ENCODE measurements at places on chromosomes 2 and 18.

DNA sequence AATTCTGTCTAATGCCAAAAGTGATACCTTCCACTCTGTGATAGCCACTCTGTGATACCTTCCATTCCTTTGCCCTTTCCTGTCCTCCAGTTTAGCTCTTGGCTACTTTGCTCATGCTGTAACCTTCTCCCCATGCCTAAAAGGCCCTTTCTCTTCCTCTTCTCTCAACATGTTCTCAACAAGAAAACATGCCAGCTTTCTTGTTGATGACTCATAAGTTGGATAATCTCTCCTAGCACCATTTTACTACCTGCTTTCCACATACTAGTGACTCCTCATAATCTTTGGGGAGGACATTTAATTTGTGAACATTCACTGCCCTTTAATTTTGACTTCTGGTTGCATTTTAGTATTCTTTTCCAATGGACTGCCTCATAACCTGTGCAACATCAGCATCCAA lies 55.9 kb upstream of the NT5C1B start:
- H3K27me3 ChIP-seq, result no peaks in the 10 kb centered on the region
- H3K27ac ChIP-seq, result no peak overlapping the region
- H3K4me1 ChIP-seq, result no peaks in the 10 kb centered on the region
- DNase-seq, result no peak

DNA sequence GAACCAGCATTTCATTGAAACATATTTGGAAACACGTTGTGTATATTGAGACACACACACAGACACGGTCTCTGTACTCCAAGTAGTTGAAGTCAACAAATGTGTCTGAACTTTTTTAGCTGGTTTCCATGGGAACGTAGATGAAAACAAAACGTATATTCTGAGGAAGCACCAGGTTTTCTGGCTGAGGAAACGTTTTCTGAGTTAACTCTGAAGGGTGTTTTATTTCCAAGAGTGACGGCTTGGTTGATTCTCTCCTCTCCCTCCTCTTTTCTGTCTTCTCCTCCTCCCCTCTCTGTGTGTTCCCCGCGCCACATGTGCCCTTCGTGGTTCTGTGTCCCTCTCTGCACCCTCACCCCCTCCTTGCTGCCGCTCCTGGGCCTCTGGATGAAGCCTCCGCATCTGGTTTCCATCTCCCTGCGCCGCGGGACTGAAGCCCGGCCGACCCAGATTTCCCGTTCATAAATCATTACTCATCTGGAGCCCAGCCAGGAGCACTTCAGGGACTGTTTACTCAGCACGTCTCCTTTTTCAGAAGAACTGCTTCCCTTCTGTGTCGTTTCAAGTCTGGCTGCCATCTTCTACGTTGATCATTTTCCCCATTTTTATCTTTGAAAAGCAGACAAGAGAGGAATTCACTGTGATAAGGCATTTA lies 122.7 kb downstream of the COL6A3 start:
- H3K27me3 ChIP-seq, result peaks cover 56% of the 10 kb centered on the region
- DNase-seq, result peak; percentile 35
- peaks cover 4% of the 10 kb centered on the region for H3K36me3 ChIP-seq
- peak overlapping the region; percentile 51 for H3K27ac ChIP-seq

DNA sequence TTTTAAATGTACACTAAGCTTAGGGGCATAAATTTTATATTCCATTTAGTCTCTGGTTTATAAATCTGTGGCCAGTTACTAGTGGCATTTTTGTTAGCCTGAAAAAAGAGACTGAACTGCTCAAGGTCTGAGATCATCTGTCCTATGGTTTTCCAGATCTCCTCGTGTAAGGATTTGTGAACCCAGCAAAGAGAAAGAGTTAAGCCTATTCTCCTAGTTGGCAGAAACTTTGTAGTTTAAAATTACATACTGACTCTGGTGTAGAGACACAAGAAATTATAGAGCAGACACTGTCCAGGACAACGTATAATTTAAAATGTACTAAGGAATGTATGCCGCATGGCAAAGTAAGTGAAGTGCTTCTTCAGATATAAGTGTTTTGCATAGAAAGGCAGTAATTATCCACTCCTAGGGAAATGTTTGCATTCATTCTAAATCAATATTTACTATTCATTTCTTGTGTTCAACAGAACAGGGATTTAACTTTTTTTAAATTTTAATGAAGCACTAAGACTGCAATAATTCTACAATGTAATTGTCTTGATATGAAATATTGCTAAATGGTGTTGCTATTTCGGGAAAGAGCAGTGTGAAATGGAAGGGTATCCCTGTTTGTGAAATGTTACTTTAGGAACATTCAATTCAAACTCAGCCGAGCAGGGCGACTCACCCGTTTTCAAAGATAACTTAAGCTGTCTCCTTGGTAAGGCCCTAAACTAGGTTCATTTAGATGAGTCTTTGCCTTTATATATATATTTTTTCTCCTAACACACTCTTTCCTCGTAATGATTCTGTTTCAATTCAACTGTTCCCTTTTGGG lies 508.4 kb upstream of the ZEB2 start:
- H3K27ac ChIP-seq, result no peak overlapping the region
- no peaks in the 10 kb centered on the region for H3K27me3 ChIP-seq

GRCh38 chr18:22098563-22098989 lies 70.8 kb upstream of the GATA6 start:
- no peak overlapping the region for H3K4me3 ChIP-seq
- DNase-seq, result no peak
- H3K27ac ChIP-seq, result no peak overlapping the region
- H3K4me1 ChIP-seq, result no peaks in the 10 kb centered on the region
- H3K36me3 ChIP-seq, result no peaks in the 10 kb centered on the region

- no peak overlapping the region for H3K27ac ChIP-seq
- no peak for DNase-seq
- H3K27me3 ChIP-seq, result no peaks in the 10 kb centered on the region
- peaks cover 12% of the 10 kb centered on the region for H3K36me3 ChIP-seq
- H3K4me3 ChIP-seq, result no peak overlapping the region
Measured at GRCh38 chr18:13416848-13417247, 198.3 kb downstream of the LDLRAD4 start.

DNA sequence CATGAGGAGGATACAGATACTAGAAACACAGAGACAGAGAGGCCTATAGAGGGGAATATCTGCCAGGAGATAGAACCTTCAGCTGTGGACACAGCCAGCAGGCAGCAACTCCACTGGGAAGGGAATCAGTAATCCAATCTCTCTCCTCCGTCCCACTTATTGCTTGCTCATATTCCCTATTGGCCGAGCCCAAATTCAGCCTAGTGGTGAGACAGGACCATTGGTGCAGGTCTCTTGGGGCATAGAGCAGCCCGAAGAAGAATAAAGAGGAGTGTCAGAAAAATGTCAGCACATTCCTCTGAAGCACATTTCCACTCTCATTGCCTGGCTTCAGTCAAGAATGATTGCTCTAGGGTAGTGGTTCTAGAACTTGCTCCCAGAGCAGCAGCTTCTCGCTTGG lies 1091.5 kb upstream of the GYPC start:
- no peaks in the 10 kb centered on the region for H3K4me1 ChIP-seq
- no peaks in the 10 kb centered on the region for H3K27me3 ChIP-seq
- H3K27ac ChIP-seq, result no peak overlapping the region
- no peak for DNase-seq
- no peaks in the 10 kb centered on the region for H3K36me3 ChIP-seq

GRCh38 chr18:11368020-11368419 lies 218.7 kb upstream of the PIEZO2 start:
- no peak for DNase-seq
- H3K27ac ChIP-seq, result no peak overlapping the region
- no peaks in the 10 kb centered on the region for H3K27me3 ChIP-seq
- no peaks in the 10 kb centered on the region for H3K4me1 ChIP-seq
- no peaks in the 10 kb centered on the region for H3K36me3 ChIP-seq

- H3K4me3 ChIP-seq, result peak overlapping the region; percentile 79
- DNase-seq, result no peak
- H3K27me3 ChIP-seq, result peaks cover 33% of the 10 kb centered on the region
- H3K36me3 ChIP-seq, result no peaks in the 10 kb centered on the region
- peaks cover 73% of the 10 kb centered on the region for H3K4me1 ChIP-seq
Measured at GRCh38 chr2:160223560-160223959, 23.5 kb upstream of the ITGB6 start.

DNA sequence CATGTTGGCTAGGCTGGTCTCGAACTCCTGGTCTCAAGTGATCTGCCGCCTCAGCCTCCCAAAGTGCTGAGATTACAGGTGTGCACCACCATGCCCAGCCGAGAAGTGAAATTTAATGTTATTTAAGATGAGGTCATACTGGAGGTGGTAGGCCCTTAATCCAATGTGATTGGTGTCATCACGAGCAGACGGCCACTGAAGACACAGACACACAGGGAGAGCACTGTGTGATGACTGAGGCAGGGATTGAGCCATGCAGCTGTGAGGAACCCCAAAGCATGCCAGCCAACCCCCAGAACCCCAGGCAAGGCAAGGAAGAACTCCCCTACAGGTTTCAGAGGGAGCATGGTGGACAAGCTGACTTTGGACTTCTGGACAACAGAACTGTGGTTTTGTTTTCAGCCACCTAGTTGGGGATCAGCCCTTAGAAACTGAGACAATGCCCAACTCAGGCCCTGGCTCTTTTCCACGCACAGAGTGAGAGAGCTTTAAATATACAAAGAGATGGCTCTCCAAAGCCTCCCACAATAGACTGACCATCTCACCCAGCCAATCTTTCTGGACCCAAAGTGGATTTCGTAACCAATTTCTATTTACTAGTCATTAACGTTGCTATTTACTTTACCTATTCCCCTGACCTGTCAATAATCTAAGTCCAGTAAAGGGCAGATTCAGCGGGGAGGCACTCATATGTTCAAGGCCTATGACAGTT lies 34.2 kb downstream of the TBC1D8 start:
- H3K27ac ChIP-seq, result no peak overlapping the region
- no peak for DNase-seq
- H3K4me1 ChIP-seq, result no peaks in the 10 kb centered on the region
- no peak overlapping the region for H3K4me3 ChIP-seq
- no peaks in the 10 kb centered on the region for H3K36me3 ChIP-seq

GRCh38 chr2:174597345-174598047 lies at the start of gene WIPF1:
WIPF1 (minus strand) TSS chr2:174597804; CDS start chr2:174585573, 12,231 bp downstream.
- peaks cover 82% of the 10 kb centered on the region for H3K4me1 ChIP-seq
- H3K27me3 ChIP-seq, result no peaks in the 10 kb centered on the region
- H3K27ac ChIP-seq, result peak within 1 kb of the TSS; percentile 94
- DNase-seq, result peak; percentile 56

GRCh38 chr2:26187537-26188104 lies 14.7 kb downstream of the GAREM2 start:
- H3K27ac ChIP-seq, result no peak overlapping the region
- no peak overlapping the region for H3K4me3 ChIP-seq
- H3K36me3 ChIP-seq, result no peaks in the 10 kb centered on the region
- H3K27me3 ChIP-seq, result no peaks in the 10 kb centered on the region
- H3K4me1 ChIP-seq, result no peaks in the 10 kb centered on the region

- no peaks in the 10 kb centered on the region for H3K36me3 ChIP-seq
- H3K4me1 ChIP-seq, result peaks cover 10% of the 10 kb centered on the region
- H3K27ac ChIP-seq, result peak overlapping the region; percentile 52
- DNase-seq, result no peak
Measured at GRCh38 chr2:195382186-195382585, 274.8 kb upstream of the SLC39A10 start.

GRCh38 chr18:46623541-46623940 lies 33.5 kb downstream of the LOXHD1 start:
- H3K4me1 ChIP-seq, result peaks cover 39% of the 10 kb centered on the region
- H3K27me3 ChIP-seq, result no peaks in the 10 kb centered on the region
- H3K36me3 ChIP-seq, result no peaks in the 10 kb centered on the region
- peak; percentile 23 for DNase-seq
- H3K4me3 ChIP-seq, result peak overlapping the region; percentile 60

DNA sequence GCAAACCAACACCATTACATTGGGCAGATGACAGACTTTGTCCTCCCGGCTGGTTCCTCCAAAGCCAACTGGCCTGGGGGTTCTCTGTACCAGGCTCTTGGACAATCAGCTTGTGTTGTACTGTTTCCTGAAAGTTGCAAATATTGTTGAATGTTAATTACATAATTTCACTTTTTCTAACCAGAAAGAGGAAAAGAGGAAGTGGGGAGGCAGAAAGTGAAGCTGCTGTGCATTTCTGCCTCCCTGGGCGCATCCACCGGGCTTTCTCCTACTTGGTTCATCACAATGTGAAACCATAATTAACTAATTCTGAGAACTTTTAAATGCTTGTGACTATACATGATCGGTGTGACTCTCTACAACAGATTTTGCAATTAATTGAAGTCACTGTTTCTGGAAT lies 10.1 kb downstream of the TWIST2 start:
- H3K4me1 ChIP-seq, result no peaks in the 10 kb centered on the region
- no peak overlapping the region for H3K4me3 ChIP-seq
- H3K27ac ChIP-seq, result no peak overlapping the region
- DNase-seq, result no peak
- H3K27me3 ChIP-seq, result peaks cover 44% of the 10 kb centered on the region
- no peaks in the 10 kb centered on the region for H3K36me3 ChIP-seq

GRCh38 chr2:8607606-8608005 lies 74.2 kb upstream of the ID2 start:
- peak overlapping the region; percentile 60 for H3K4me3 ChIP-seq
- H3K4me1 ChIP-seq, result peaks cover 60% of the 10 kb centered on the region
- peak overlapping the region; percentile 14 for H3K27ac ChIP-seq
- H3K36me3 ChIP-seq, result peaks cover 9% of the 10 kb centered on the region

DNA sequence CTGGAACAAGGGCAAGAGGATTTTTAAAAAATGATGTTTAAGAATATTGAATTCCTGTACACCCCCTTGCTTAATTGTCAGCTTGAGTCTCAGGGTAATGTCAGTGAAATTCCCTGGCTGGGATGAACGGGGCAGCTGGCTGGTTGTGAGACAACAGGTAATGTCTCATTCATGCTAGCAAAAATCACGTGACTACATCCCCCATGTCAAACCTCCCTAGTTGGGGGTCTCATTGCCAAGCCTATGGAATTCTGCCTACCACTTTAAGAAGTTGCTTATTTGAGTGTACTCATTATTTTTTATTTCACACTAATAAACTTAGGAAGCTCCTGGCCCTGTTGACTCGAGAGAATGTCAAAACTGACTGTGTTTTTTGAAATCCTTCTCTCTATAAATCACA lies 218.3 kb downstream of the ICOS start:
- peaks cover 18% of the 10 kb centered on the region for H3K27me3 ChIP-seq
- no peak overlapping the region for H3K27ac ChIP-seq
- H3K4me3 ChIP-seq, result no peak overlapping the region
- DNase-seq, result no peak

DNA sequence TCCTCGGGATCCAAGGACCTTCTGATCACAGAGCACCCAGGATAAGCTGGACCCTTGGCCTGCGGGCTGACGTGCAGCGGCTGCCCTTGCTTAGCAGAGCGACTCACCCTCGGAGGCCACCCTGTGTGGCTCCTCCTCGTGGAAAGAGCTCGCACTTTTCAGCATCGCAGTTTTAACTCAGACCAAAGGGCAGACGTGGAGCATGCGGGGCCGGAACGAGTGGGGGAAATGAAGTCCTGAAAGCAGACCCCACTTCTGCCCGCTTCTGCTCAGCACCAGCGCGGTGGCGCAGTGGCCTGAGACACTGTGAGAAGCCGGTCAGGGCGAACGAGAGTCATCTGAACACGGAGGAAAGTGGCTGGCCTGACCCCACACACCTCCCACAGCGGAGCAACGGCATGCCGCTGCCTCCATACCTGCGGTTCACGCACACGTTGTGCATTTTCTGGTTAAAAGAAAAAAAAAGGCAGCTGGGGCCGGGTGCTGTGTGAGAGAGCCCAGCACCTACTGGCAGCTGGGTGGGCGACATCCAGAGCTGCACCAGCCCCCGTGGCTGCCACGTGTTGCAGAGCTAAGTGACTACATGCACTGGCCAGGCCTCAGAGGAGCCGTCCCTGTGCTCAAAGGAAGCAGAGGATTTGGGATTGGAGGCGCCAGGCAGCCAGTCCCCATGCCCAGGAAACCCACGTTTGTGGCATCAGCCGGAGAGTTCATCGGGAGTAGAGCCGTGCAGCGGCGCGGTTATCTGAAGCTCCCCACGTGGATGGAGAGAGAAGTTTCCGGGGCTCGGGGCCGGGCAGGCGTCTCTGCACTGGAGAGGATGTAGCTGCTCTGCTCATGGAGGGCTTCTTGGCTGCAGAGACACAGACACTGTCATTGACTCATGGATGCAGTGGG lies 89.7 kb downstream of the USP40 start:
- H3K4me1 ChIP-seq, result no peaks in the 10 kb centered on the region
- H3K4me3 ChIP-seq, result no peak overlapping the region
- H3K27ac ChIP-seq, result no peak overlapping the region
- DNase-seq, result no peak
